Activated B cell treated with CpG ODN at 0.5 μM for 24 hours (primary cell): ENCODE measurements at places on chromosomes 6 and 20.

- DNase-seq, result no peak
Measured at GRCh38 chr20:6439737-6440442, 317.1 kb upstream of the FERMT1 start.

- no peak for DNase-seq
Measured at GRCh38 chr6:110795271-110795670, 20.0 kb downstream of the CDK19 start.

- no peak for DNase-seq
Measured at GRCh38 chr6:108071736-108072276, 2.7 kb downstream of the OSTM1 start.

- no peak for DNase-seq
Measured at GRCh38 chr6:41675176-41675775, 37.0 kb downstream of the MDFI start.

GRCh38 chr6:39206250-39206721 lies 23.0 kb downstream of the KCNK5 start:
- DNase-seq, result no peak

DNA sequence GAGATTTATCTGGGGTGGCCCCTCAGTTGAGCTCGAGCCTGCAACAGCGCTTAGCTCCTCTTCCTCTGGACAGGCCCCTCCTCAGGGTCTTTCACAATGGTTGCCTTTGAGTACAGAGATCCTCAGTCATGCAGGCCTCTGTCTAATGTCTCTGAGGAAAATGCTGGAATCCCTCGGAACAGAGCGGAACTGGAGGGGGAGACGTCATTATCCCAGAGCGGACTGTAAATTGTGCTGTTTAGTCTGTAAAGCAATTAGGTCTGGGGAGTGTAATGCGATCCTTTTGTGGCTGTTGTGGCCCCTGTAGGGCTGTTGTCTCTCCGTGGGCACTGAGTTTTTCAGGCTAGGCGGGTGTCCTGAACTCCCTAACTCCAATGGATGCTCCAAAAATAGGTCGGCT lies 15.0 kb upstream of the DAAM2 start:
- no peak for DNase-seq

DNA sequence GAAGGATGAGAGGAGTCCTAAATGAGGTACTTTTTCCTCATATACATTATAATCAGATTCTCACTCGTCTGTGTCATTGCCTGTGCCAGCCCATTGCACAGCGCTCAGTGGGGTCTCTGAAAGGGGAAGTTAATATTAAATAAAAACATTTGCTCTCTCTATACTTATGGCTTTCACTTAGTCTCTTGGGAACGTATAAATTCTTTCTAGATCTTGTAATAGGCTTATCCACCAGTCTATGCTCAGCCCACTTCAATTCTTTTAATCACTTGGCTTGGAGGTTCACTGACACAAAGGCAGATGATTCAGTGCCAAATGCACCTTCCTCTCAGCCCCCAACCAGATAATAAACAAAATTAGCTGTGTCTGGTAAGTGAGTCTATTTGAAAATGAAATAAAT lies 164.3 kb upstream of the OGFRL1 start:
- no peak for DNase-seq

DNA sequence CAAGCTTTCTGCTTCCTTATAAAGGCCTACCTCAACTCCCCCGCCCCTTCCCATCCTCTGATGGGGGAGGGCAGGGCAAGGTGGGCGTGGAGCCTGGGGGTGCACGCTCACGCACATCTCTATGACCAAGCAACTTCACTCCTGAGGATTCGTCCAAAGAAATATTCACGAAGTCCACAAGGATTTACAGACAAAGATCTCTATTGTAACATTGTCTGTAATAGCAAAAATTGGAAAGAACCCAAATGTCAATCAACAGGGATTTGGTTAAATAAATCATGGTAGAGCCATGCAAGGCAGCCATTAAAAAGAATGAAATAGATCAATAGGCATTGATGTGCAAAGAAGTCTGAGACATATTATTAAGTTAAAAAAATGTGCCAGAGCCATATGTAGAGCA lies 130.4 kb upstream of the AFDN start:
- DNase-seq, result no peak

DNA sequence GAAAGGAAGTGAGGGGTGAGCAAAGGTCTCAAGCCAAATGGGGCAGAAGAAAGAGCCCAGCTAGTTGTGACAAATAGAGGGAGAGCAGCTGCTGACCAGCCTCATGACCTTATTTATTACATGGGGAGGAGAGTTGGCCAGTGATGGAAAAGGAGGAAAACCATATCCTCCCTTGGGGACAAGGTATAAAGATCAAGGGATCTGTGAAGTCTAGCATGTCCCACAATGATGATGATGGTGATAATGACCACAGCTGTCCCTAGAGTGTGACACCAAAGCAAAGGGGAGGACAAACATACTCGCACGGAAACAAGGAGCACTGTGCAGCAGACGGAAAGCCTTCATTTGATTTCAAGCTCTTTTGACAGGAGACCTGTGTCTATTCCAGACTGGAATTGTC lies 190.4 kb upstream of the MCHR2 start:
- DNase-seq, result no peak

GRCh38 chr6:134394905-134395304 lies 77.0 kb upstream of the SGK1 start:
- DNase-seq, result no peak

DNA sequence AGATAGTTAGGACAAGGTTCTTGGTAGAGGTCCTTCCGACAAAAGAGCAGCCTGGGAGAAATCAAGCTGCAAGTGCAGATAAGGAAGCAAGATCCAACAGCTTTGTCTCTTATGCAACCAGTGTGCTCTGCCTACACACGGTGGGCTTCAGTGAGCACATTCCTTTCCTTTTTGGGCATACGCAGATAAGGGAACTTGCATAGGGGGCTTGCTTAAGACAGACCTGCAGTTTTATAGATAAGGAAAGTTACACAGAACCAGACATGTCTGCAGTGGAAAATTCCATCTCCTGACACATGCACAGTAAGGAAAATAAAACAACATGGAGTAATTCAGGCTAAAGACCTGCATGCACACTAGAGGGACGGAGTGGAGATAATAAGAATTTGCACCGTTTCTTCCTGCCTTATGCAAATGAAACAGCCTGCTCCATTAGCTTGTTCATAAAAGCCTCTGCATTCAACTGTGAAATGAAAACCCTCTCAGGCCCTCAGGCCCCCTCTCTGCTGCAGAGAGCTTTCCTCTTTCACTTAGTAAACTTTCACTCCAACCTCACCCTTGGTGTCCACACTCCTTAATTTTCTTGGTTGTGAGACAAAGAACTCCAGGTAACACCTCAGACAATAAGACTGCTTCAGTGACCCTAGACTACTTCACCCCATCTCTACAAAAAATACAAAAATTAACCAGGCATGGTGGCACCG lies 97.5 kb upstream of the MYLIP start:
- no peak for DNase-seq

DNA sequence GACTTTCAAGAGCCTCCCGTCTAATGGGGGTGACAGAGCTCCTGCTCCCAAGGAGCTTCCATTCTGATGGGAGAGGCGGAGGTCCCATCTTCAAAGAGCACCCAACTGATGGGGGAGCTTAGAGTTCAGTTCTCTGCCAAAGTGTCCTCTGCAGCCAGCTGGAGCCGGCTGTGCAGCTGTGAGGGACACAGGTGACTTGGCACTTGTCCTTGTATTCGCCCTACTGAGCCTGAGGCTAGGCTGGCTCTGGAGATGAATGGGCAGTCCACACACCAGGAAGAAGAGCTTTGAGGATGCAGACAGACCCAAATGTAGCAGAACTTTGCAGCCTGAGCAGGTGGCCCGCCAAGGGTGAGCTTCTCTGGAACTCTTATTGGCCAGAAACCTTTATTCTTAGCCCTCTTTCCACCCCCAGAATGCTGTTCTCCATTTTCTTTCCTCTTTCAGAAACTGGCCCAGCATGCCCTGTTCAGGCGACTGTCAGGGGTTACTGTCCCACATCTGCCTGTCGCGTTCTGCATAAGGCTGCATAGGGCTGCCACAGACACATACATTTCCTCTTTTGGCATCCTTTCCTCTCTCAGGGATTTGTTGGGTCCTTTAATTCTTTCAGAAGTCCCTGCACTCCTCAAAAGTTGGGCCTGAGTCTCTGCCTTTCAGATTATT lies 108.7 kb upstream of the LRFN2 start:
- DNase-seq, result no peak

GRCh38 chr6:108888052-108888451 lies 39.8 kb downstream of the ARMC2 start:
- DNase-seq, result no peak

GRCh38 chr6:25553502-25553901 lies 98.5 kb upstream of the SCGN start:
- DNase-seq, result no peak

DNA sequence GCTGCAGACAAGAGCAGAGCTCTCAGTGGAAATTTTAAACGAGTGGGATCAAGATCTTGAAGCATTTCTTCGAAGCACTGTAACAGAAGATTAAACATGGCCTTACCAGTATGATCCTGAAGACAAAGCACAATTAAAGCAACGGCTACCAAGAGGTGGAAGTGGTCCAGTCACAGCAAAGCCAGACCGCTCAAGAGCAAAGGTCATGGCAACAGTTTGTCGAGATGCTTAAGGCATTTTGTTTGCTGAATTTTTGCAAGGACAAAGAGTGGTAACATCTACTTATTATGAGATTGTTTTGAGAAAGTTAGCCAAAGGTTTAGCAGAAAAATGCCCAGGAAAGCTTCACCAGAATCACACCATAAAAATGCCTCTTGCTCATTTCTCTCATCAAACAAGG lies 153.4 kb upstream of the CARMIL1 start:
- DNase-seq, result no peak

DNA sequence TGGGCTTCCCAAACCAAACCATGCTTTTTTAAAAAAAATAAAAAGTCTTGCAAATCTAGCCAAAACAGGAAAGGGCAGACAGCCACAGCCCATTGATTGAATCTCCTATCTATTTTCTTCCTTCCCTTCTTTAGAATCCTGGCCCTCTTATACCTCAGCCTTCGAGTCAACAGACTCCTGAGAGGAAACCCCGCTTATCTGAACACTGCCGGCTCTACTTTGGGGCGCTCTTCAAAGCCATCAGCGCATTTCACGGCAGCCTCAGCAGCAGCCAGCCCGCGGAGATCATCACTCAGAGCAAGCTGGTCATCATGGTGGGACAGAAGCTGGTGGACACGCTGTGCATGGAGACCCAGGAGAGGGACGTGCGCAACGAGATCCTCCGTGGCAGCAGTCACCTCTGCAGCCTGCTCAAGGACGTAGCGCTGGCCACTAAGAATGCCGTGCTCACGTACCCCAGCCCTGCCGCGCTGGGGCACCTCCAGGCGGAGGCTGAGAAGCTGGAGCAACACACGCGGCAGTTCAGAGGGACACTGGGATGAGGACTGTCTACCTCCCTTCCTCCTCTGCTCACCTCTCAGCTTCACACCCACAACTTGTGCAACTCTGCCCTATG lies 10.1 kb upstream of the RTF2 start:
- DNase-seq, result no peak

DNA sequence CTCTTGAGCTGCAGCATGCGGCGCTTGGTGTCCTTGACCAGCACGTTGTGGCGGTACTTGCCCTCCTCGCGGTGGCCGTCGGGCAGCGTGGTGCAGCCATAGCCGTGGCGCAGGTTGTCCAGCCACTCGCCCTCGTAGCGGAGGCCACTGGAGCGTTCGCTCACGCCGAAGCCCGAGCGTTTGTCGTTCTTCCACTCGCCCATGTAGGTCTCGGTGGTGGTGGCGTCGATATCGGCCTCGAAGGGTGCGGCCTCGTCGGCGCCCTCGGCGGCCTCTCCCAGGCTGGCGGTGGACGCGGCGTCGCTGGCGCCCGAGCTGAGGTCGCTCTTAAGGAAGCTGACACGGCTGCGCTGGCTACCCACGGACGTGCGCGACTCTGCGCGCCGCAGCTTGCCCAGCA lies 27.3 kb downstream of the JPH2 start:
- no peak for DNase-seq

DNA sequence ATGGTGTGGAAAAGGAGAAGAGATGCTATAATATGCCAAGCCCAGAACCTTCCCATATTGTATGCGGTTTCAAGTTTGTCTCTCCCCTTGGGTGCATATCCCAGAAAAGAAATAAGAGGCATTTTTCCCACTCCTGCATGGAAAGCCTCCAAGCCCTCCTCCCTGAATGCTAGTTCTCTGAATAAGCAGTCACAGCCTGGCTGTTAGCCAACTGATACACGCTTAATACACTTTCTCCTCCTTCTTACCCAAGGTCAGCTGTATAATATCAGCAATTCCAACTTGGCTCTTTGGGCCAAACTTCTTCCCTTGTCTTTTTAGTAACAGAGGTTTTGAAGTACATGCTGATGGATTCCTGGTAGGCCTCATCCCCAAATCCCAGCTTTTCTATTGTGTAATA lies 440.1 kb downstream of the EPHA7 start:
- DNase-seq, result no peak

DNA sequence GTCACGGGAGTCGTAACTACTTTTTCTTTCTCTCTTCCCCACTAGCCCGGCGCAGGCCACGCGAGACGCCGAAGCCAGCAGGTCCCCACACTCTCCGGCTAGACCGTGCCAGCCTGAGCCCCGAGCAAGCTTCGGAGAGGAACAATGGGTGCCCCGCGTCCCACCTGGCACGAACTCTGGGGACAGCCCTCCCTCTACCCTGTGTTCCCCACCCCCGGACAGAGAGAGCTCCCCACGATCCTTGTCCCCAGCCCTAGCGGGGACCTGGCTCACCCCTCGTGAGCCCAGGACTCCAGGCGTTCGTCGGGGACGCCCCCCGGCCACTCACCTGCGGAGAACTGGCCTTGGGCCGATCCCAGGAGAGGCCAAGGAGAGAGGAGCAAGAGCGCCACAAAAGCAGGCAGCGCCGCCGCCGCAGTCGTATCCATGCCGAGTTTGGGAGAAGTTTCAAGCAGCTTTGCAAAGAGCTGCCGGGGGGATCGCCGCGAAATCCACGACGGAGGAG lies 416 bp downstream of the PTPRK start:
- no peak for DNase-seq

DNA sequence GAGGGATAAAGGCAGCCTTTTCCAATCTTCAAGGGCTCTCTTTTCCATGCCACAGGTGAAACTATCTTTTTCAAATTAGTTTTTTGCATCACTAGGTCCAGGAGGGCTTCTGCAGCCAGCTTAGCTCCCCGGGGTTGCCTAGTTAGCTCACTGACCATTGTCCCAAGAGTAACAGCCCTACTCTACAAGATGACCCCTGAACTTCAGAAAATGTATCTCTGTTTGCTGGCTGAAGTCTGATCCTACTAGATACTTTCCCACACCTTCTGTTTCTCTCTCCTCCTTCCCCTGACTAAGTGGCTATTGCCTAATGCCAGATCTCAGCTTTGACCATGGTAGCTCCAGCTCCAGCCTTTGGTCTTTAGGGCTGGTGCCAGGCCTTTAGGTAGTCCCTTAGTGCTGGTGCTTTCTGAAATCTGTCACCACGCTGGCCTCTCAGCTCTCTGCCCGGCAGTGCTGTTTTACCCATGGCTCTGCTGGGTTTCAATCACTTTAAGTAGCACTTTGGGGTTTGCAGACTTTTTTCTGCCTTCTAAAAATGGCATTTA lies 255.1 kb downstream of the RNGTT start:
- no peak for DNase-seq

DNA sequence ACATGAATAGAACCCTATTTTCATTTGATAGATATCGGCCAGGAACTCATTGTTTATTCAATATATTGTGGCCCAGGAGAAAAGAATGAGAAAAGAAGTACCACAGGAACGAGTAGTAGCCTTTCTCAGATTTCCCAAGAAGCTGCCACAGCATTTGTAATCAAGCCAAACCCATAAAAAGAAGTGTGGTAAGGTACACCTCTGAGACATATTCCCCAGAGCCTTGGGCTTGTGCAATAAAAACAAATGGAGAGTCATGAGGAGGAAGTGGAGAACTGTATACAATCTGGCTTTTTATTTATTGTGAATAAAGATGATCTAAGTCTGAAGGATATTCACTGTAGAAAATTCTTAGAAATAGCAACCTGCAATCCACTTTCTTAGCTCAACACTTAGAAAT lies 36.7 kb downstream of the KIF6 start:
- no peak for DNase-seq
